ENCODE measurements at places on chromosomes 5 and 9. TPM values are rescaled to one million over a fixed set of nuclear protein-coding genes. Genes with fewer than 3 reads are reported as not detected.

CDKN2B gene
- 6.1 TPM for total RNA-seq

GCNT4 gene
- 17.8 TPM for total RNA-seq

DIMT1 gene
- total RNA-seq: 30.3 TPM

FABP6 gene
- total RNA-seq: 6.2 TPM

PTGER4 gene
- total RNA-seq: 10.3 TPM

SLCO4C1 gene
- total RNA-seq: 1.2 TPM

PCDHGB5 gene
- total RNA-seq: 12.1 TPM

CD74 gene
- total RNA-seq: 1,068 TPM

OR1J2 gene
- 0.42 TPM for total RNA-seq

SRA1 gene
- total RNA-seq: 37.8 TPM

GARIN3 gene
- not detected for total RNA-seq

IL4 gene
- total RNA-seq: not detected

CCDC171 gene
- 4.5 TPM for total RNA-seq

PCDHGB4 gene
- 8.0 TPM for total RNA-seq

SLC6A7 gene
- total RNA-seq: 0.10 TPM

SCGB3A2 gene
- total RNA-seq: not detected

HBEGF gene
- 5.6 TPM for total RNA-seq

C9orf153 gene
- 0.36 TPM for total RNA-seq

SOHLH1 gene
- not detected for total RNA-seq

Measured in ureter (tissue), 1 donor.